Stimulated activated CD4-positive, alpha-beta T cell treated with anti-CD3 and anti-CD28 coated beads, TNF-alpha, amount 100 ng/mL, for 48 hours (primary cell): ENCODE measurements at places on chromosomes 3 and 15.

- DNase-seq, result no peak
These were observed 84.3 kb upstream of the ABI3BP start for GRCh38 chr3:101077361-101078011.

- DNase-seq, result no peak
These were observed 57.5 kb upstream of the MUC13 start for GRCh38 chr3:124992041-124992440.

- DNase-seq, result no peak
These were observed 100.8 kb downstream of the STAC start for GRCh38 chr3:36480911-36481648.

GRCh38 chr3:3082234-3082924, 27.8 kb downstream of the IL5RA start:
- no peak for DNase-seq

DNA sequence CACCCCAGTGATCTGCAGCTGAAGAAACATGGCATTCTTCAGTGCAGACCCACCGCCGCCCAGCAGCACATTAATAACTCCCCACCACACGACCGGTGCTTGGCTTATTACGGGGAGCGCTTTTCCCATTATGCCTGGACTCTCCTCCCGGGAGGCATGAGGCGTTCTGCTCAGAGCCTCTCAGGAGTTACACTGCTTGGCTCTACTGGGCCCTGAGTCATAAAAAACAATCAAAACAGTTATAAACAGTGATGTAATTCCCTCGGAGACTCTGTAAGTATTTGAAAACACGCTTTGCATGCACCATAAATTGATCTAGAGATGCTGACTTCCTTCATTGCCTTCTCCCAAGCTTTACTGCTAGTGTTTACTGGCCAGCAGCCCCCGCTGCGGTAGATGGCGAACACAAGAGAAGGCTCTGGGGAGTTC, 77.1 kb upstream of the SNRPA1 start:
- no peak for DNase-seq

GRCh38 chr3:132645058-132645457, 14.6 kb downstream of the ACAD11 start:
- DNase-seq, result no peak

DNA sequence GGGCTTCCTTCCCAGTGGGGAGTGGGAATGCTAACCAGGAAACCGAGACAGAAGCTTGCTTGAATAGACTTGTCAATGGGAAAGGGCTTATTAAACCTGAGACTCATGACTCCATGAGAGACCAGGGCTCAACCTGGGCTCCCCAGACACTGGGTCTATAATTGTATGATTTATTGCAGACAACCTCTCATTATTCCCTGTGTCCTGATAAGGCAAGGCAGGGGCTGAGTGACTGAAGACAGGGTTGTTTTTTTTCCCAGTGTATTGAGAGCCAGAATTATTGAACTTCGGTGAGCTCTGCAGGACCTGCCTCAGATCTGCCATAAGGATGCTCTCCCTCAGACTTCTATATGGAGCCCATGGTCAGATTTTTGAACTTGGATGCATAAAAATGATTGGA, 79.5 kb upstream of the KLHL25 start:
- no peak for DNase-seq

GRCh38 chr3:37054370-37054769, 61.1 kb downstream of the MLH1 start:
- DNase-seq, result no peak

- peak; percentile 8 for DNase-seq
These were observed 63.0 kb downstream of the SFMBT1 start for GRCh38 chr3:52982839-52983238.

DNA sequence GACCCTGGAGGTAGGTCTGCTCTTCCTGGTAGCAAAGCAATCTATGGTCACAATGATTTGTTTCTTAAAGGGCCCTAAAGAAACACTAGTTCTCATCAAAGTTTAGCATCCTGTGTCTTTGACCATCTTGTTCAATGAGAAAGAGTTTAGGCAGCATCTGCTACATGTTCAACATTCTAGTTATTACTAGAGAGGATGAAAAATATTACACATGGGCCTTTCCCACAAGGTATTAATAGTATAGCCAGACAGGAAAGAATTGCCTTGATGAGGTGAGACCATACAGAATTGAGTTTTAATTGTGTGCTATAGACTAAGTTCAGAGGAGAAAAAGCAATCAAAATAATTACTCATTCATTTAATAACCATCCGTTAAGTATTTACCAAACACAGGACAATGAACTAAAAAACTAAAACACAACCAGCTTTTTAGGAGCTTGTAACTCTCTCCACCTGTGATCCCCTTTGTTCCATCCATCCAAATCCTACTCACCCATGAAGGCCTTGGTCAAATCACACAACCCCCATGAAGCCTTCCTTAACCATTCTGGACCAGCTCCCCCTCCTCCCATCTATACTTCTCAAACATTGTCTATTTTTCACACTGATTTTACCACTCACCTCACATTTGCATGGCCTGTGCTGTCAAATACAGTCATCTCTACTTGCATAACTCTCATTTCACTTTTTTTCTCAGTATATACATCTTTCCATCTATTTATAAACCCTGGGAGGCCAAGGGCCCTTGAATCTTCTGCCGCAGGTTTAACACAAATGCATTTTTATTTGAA, 122.9 kb downstream of the RORA start:
- no peak for DNase-seq

- no peak for DNase-seq
These were observed 29.8 kb upstream of the LPP start for GRCh38 chr3:188124184-188124583.

- DNase-seq, result no peak
These were observed 296.1 kb downstream of the LRTM1 start for GRCh38 chr3:54631516-54632325.

DNA sequence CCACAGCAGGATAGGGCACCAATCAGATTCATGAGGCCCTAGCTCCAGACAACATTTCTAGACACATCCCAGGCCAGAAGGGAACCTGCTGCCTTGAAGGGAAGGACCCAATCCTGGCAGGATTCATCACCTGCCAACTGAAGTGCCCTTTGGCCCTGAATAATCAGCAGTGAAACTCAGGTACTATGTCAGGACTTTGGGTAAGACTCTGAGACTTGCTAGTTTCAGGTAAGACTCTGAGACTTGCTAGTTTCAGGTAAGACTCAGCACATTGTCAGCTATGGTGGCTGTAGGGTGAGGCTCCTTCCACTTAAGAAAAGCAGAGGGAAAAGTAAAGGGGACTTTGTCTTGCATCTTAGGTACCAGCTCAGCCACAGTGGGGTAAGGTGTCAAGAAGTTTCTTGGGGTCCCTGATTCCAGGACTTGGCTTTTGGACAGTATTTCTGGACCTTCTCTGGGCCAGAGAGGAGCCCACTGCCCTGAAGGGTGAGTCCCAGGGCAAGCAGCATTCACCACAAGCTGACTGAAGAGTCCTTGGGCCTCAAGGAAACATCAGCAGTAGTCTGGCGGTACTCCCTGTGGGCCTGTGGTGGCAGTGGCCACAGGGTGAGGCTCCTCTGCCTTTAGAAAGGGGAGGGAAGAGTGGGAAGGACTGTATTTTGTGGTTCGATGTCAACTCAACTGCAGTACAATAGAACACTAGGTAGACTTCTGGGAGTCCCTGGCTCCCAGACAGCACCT, 13.7 kb upstream of the COL8A1 start:
- no peak for DNase-seq

- no peak for DNase-seq
These were observed 24.7 kb downstream of the LYSMD4 start for GRCh38 chr15:99708563-99708962.

- DNase-seq, result no peak
These were observed 106.8 kb downstream of the FOXB1 start for GRCh38 chr15:60110909-60111308.

DNA sequence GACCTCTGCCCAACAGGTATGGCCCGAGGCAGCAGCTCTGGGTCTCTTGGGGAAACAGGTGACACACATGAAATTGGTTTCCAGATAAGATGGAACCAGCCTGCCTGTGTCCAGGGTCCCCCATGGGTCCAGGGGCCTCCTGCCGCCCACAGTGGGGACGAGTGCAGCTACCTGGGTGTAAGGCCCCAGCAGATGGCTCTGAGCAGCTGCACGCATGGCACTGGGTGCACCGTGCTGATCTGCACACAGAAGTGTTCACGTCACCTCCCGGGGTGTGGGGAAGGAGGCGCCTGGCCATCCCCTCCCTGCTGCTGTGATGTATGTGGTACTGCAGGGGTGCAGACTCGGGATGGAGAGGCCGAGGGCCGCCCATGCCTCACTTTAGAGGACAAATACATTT, 63.6 kb downstream of the NIPA2 start:
- no peak for DNase-seq

GRCh38 chr3:42600111-42600957, at the start of gene NKTR:
NKTR (plus strand) TSS chr3:42600686; CDS start chr3:42601007, 321 bp downstream.
- DNase-seq, result peak; percentile 98

- no peak for DNase-seq
These were observed 61.3 kb upstream of the PSMD6 start for GRCh38 chr3:64084640-64085039.

DNA sequence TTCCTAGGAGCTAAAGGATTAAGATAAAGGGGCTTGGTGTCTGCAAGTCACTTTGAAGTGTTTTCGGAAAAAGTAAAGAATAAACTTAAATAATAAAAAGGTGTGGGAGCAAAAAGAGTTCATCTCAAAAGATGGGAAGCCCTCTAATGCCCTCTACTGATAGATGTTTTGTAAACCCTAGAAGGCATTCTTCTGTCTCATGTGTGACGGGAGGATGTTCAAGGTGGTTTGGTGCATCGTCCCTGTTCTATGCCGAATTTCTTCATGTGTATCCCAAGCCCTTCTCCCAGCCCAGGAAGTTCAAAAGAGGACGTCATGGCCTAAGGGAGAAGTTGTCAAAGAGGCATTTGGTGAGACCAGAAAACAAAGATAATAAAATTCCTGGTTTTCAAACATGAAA, 37.2 kb downstream of the CCK start:
- no peak for DNase-seq

- no peak for DNase-seq
These were observed 18.6 kb downstream of the RNU5B-1 start for GRCh38 chr15:65323071-65323511.

- no peak for DNase-seq
These were observed 285.2 kb upstream of the MME start for GRCh38 chr3:154794814-154795445.

DNA sequence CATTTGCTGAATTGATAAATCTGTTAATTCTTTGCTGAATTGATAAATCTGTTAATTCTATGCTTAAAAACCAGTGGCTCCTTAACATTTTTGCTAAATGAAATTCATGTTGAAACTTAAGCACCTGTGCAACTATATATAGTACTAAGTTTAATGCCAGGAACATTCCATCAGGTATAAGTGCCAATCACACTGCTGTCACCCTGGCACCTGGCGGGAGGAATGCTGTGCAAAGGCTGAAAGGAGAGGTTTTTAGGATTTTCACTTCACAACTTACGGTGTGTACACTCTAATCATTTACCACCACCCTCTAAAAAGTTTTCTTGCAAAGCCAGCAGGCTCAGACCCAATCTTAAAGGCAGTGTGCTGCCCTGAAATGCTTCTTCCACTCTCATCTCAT, 33.5 kb upstream of the MYO5C start:
- no peak for DNase-seq

- DNase-seq, result no peak
These were observed 69.0 kb downstream of the RAB7A start for GRCh38 chr3:128794770-128795649.

DNA sequence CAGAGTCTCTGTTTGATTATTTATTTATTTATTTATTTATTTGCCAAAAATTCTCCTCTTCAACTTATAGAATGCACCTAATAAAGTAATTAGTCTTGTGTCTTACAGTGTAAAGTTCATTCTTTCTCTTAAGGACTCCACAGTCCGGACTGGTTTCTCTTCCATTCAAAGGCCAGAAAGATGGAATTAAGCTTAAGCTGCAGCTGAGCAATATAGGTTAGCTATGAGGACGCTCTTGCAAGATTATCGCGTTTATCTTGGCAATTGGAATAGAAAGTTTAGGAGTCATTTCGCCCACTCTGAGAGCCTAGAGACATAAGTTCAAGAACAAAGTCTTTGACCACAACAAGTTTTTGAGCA, 15.0 kb downstream of the TAGLN3 start:
- DNase-seq, result no peak

GRCh38 chr3:49133226-49133951, 539 bp upstream of the LAMB2 start:
- DNase-seq, result no peak

DNA sequence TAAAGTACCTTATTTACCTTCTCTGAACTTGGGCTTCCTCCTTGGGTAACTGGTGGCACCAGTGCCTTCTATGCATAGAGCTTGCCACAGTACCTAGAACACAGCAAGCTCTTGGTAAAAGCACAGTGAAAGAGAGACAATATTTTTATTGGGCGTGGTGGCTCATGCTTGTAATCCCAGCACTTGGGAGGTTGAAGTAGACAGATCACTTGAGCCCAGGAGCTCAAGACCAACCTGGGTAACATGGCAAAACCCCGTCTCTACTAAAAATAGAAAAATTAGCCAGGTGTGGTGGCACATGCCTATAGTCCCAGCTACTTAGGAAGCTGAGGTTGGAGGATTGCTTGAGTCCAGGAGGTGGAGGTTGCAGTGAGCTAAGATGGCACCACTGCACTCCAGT, 285.1 kb downstream of the PTPRG start:
- no peak for DNase-seq

DNA sequence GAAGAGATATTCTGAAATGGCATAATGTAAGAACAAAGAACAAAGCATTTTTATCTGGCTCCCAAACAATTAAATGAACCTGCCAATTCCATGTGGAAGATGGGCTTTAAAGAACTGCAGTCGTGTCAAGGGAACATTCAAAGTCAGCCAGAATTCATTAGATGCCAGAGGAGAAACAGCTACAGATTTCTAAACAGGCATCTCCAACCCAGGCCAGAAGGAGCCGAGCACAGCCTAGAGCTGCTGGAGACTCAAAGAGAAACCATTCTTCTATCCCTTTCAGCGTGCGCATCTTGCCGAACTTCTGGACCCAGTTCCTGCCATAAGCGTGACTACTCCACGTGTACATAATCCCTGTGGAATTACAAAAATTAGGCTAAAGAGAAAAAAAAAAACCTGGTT, 60.4 kb downstream of the MB21D2 start:
- DNase-seq, result no peak

- DNase-seq, result no peak
These were observed 3.4 kb downstream of the GATA2 start for GRCh38 chr3:128489674-128489926.

DNA sequence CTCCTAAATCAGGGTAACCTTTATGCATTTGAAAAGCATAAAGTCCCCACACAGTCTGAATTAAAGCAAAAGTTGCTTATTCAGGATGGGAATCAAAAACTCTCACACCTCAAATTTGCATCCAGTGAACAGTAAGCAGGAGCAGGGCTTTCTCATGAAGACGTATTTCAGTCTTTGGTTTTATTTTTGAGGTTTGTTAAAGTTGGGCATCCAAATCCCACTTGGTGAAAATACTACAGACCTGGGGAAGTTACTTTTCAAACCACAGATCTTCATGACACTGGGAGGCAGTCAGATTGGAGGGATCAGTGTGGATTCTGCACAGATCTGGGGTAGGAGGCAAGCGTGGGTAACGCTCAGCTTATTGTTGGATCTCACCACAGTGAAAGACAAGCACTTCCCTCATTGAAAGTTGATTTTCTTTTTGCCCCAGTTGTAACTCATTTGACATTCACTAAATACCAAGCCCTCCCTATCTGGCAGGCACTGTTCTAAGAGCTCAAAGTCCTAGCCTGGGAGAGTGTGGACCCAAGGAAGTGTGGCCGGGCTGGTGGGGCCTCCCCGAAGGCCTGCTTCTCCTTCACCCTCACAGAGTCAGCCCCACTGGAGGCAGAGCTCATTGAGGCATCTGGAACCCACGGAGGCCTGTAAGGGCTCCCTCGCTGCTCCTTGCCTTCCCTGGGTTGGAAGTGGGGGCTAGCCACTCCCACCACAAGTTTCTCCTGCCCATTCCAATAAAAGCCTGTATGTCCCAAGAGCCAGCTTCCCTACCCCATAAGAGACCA, 783 bp upstream of the ISG20 start:
- DNase-seq, result no peak
